ENCODE measurements at places on chromosomes 11 and 22. TPM values are rescaled to one million over a fixed set of nuclear protein-coding genes. Genes with fewer than 3 reads are reported as not detected.

The RIBC2 gene
- total RNA-seq = 1.3 TPM

DNA sequence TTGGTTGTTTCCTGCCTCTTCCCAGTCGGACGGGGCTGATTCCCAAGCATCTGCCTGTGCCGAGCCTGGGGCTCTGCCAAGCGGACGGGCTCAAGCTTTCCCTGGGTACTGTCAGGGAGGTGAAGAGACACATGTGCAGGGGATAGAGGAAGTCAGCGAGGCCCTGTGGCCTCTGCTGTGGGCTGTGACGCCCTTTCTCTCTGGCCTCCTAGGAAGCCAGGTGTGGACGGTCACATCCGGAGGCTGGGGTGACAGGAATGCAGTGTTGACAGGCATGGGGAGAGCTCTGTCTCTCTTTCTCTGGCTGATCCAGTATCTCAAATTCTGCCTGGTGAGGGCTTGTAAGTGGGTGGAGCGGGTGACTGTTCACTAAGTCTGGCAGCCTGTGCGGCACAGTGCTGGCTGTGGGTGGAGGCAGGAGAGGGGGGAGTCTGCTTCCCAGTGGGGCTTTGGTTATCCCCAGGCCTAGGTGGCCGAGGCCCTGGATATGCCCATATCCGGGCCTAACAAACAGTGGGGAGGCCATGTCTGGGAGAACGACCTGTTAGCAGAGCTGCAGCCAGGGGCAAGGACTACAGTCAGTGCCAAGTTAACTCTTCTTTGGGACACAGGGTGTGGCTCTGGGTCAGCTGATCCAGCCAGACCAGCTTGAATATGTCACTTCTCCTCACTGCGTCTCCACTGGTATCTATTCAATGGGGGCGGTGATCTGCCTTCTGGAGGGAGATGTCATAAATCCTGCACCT lies 1.9 kb downstream of the KCTD17 start:
- no peak for DNase-seq

- DNase-seq = no peak
These were observed 97.9 kb downstream of the GRAMD1B start for GRCh38 chr11:123527947-123528346.

GRCh38 chr11:67270256-67271204 lies 4.3 kb downstream of the GRK2 start:
- peak; percentile 42 for DNase-seq

- no peak for DNase-seq
These were observed 5.2 kb upstream of the PES1 start for GRCh38 chr22:30596886-30597285.

The MS4A5 gene
- not detected for total RNA-seq
